Stimulated activated CD4-positive, alpha-beta T cell treated with anti-CD3 and anti-CD28 coated beads, Interleukin-4, amount 100 ng/mL, for 4 hours (primary cell): ENCODE measurements at places on chromosomes 16 and 17.

- DNase-seq, result no peak
Measured at GRCh38 chr17:55757659-55758058, 6.8 kb downstream of the PCTP start.

DNA sequence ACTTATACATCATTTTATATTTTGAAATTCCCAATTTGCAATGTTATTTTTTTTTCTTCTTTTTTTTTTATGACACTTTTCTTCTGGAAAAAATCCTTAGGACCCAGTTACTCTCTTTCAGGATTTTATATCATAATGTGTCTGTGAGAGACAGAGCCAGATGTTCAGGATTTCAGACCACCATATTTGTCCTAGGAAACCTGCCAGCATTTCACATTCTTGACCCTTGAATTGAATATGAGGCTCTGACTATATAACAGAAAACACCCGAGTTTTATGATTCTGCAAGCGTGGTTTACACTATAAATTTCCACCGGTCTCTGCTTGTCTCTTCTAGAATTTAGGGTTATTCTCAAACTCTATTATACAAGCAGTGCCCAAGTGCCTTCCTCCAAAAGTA is 621.0 kb downstream of the WWOX start:
- DNase-seq, result no peak

DNA sequence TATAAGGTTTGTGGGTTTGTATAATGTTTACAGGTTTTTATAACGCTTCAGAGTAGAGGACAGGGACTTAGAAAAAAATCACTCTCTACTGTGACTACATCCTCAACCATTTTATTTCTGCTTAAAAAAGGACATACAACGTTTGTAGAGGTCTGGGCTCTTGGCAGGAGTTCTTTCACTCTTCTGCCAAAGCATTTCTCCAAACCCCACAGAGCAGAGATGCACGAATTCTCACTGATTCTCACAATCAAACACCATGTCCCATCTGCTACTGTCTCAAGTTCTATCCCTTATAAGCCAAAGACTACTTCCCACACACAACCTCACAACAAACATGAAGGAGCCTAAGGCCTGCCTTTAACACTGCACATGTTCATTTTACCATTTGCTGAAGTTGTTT is 7.0 kb upstream of the ANKFY1 start:
- no peak for DNase-seq

- DNase-seq, result no peak
Measured at GRCh38 chr16:76381096-76381495, 103.9 kb downstream of the CNTNAP4 start.

- no peak for DNase-seq
Measured at GRCh38 chr16:2848933-2849725, 8.8 kb downstream of the PRSS22 start.

GRCh38 chr16:31471241-31471874 is 594 bp upstream of the TGFB1I1 start:
- DNase-seq, result no peak

GRCh38 chr16:30009990-30010843 is 610 bp downstream of the DOC2A start:
- no peak for DNase-seq
